Posterior vena cava (tissue), 2 donors: ENCODE measurements at places on chromosomes 7 and 10.

DNA sequence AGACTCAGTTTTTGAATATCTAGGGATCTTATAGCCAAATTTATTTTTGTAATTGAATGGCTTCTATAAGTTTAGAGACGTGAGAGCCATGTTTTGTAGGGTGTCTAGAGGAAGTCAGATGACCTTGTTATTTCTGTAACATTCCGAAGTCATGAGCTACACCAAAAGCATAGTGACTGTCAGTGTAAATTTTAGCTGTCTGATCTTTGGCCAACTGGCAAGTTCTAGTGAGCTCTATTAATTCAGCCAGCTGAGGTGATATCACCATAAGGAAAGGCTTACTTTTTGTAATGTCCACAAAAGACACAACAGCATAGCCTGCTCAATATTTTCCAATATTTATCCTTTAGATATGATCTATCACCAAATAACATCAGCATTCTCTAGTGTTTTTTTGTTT is 9.9 kb upstream of the NT5C3A start:
- DNase-seq = no peak

GRCh38 chr10:8794860-8795259 is 740.4 kb downstream of the GATA3 start:
- no peak for DNase-seq

DNA sequence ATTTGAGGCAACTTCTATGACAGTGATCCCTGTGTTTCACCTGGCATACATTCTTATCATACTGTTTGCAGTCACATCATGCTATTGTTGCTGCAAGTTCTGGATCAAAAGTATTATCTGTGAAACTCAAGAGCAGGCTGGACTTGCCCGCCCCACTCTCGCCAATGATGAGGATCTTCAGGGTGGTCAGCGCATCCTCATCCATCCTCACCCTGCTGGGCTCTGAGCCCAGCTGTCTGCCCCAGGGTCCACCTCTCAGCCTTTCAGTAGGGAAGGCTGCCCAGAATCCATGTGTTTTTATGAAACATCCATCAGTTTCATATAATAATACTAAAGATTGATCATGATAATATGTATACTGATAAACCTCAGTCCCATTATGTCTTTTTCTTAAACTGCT is 55.4 kb upstream of the KIF5B start:
- DNase-seq = no peak

- DNase-seq = no peak
Measured at GRCh38 chr7:100481466-100481865, 2.3 kb upstream of the NYAP1 start.

GRCh38 chr10:78721231-78721630 is 347.5 kb upstream of the ZMIZ1 start:
- DNase-seq = no peak

- peak; percentile 75 for DNase-seq
Measured at GRCh38 chr7:155807065-155807671, 5.1 kb downstream of the SHH start.

GRCh38 chr7:151045262-151045661 is 3.1 kb upstream of the ASIC3 start:
- DNase-seq = no peak

GRCh38 chr7:27600247-27600646 is 62.4 kb downstream of the HIBADH start:
- no peak for DNase-seq

DNA sequence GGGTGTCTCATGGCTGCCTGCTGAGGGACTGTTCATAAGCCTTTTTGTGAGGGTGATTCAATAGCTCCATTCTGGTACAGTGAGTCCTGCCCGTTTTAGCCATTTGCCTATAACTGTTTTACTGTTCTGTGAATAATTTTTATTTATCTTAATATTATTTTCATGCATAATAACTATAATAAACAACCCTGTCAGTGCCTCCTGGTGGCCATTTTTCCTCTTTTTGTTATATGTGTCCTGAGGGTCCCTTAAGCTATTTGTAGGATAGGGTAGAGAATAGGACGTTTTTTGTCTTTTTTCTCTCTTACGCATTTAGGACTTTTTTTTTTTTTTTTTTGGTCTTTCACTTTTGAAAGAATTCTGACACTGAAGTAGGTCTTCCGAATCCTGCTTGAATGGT is 2.9 kb downstream of the C1QL3 start:
- DNase-seq = no peak

DNA sequence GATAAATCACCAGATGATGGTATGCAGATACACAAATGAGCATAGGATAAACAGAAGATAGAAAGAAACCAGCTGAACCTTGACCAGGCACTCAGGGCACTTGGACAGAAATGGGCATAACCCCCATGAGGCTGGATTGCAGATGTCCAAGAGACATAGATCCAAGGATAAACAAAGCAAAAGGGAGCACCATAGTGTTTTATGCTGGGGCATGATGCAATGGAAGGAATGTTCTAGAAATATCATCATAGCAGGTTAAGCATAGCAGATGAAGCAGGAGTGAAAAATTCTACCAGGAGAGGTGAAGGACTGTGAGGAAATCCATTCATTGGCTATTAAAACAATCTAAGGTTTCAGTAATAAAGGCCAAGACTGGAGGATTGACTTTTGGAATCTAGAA is 70.5 kb upstream of the TES start:
- no peak for DNase-seq

DNA sequence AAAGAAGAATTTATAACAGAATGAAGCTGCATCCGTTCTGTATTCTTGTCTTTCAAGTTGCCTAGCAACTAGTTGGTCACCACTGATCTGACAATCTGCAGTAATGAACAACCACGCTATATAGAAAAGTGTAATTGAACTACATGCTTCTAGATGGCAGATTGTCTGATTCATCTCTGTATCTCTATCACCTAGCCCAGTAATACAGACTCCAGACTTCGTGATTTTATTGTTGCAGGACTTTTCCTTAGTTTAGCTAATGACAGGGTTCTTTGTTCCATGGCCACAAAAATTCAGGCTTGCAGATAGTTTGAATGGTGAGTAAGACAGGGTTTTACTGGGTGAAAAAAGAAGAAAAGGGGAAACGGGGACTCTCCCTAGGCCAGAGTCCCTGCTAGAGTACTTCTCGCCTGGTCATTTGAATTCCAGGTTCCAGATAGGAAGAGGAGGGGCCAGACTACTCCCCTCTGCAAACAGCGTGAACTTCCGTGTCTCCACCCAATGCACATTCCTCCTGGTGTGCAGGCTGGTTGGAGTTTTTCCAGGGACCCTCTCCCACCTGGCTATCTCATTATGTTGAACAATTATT is 45.9 kb downstream of the COL1A2 start:
- no peak for DNase-seq

- DNase-seq = no peak
Measured at GRCh38 chr7:157795643-157796042, 458.8 kb downstream of the DNAJB6 start.

DNA sequence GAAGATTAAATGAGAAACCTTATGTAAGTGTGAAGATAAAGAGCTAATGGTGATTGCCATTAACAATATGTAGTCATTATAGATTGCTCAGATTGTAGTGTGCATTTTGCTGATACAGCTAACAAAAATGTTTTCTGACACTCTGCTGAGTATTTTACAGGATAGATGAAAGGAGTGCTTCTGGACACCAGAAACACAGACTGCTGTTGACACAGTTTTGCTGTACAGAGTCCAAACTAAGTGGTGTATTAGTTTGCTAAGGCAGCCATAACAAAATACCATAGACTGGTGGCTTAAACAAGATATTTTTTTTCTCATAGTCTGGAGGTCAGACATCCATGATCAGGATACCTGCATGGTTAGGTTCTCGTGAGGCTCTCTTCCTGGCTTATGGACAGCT is 2.2 kb downstream of the SMC3 start:
- DNase-seq = no peak

GRCh38 chr10:93630625-93631557 is 18.6 kb downstream of the PDE6C start:
- DNase-seq = no peak

DNA sequence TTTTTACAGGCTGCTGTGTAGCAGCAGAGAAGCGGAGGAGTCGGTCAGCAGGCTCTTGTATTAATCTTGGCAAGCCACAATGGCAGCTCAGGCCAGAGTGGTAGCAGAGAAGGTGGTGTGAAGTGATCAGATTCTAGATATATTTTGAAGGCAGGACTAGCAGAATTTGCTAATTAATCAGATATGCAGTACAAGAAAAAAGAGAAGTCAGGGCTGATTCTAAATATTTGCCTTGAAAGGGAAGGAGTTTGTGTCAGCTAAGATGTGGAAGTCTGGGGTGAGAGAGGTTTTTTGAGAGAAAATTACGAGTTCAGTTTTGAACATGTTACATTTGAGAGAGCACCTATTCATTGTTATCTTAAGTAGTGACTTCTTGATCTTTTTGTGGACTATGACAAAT is 176.3 kb downstream of the WNT2 start:
- no peak for DNase-seq

- DNase-seq = peak; percentile 64
Measured at GRCh38 chr7:44290252-44290620, 35.2 kb downstream of the CAMK2B start.

- DNase-seq = no peak
Measured at GRCh38 chr7:132276976-132277725, 299.1 kb downstream of the PLXNA4 start.

DNA sequence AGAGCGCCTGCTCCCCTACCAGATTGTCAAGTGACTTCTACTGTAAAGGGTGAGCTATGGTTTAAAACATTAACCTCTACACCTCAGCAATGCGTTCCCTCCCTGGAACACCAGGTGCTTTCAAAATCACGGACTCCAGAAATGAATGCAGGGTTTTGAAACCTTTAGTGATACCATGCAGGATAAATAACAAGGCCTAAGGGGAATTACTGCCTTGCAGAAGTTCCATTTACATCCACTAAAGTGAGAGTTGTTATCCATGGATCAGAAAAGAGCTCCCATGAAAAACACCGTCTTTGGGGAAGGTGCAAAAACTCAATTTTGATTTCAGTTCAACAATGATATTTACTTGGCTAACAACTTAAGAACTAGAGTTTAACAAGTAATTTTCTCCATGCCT is 4.0 kb downstream of the FZD8 start:
- DNase-seq = no peak

DNA sequence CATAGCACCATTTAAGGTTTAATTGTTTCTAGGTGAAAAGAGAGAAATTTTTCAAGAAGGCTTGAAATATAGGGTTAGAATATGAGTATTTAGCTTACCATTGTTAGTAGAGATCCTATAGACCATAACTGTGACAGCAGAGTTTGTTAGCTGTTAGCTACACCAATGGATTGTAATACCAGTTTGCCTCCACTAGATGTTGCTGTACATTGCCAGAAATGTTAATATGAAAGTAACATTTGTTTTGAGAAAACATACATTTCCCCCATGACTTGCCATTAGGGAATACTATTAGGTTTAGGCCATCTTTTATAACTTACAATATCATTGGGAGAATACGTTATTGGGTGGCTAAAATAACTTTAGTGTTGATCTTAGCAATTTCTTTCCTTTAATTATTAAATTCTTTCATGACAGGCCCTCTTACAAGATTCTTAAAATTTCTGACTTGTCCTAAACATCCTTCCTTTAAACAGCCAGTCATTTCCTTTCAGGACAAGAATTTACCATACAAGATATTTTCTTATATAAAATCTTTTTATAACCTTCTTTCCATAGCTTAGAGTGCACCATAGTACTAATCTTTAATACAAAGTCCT is 39.5 kb downstream of the ZNF117 start:
- DNase-seq = no peak

DNA sequence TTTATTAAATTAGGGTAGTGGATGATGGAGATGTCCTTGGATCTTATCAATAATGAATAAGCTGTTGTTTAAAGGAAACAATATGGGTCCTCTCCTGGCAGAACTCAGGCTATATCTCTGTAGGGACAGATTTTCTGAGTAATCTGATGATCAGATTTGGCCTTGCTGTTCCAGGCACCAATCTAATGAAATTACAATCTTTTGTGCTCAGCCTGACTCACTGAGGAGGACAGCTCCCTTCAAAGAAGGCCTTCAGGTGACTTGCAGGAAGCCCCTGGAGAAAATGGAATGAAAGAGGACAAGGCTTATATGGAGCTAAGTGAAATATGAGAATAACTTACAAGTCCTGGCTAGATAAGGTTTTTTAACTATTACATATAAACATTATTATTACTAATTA is 486.4 kb upstream of the SORCS1 start:
- no peak for DNase-seq
